Articular chondrocyte of knee joint (primary cell): ENCODE measurements at places on chromosomes 3 and 15. TPM values are rescaled to one million over a fixed set of nuclear protein-coding genes. Genes with fewer than 3 reads are reported as not detected.

The TMEM108 gene
- under 0.01 TPM in 1 of 2 replicates, not detected in the other for total RNA-seq

The SLC28A1 gene
- not detected in 2 replicates for total RNA-seq

The ASB14 gene
- under 0.01 and 0.11 TPM in 2 replicates for total RNA-seq

The APEH gene
- total RNA-seq = 70.7 and 85.2 TPM in 2 replicates

The CPN2 gene
- under 0.01 TPM in 1 of 2 replicates, not detected in the other for total RNA-seq

The PIERCE2 gene
- 3.8 and 4.6 TPM in 2 replicates for total RNA-seq

The CAMP gene
- total RNA-seq = not detected in 2 replicates

The NUP210 gene
- total RNA-seq = 0.26 and 0.32 TPM in 2 replicates

The IL17RB gene
- 2.1 and 3.6 TPM in 2 replicates for total RNA-seq

The INTS14 gene
- 34.8 and 40.1 TPM in 2 replicates for total RNA-seq

The EPHA3 gene
- total RNA-seq = 0.26 and 0.54 TPM in 2 replicates

The GRIP2 gene
- total RNA-seq = 0.65 and 1.6 TPM in 2 replicates
